ENCODE measurements at places on chromosomes 3 and 15. TPM values are rescaled to one million over a fixed set of nuclear protein-coding genes. Genes with fewer than 3 reads are reported as not detected.

- no peak overlapping the region for H3K27ac ChIP-seq
- H3K36me3 ChIP-seq: no peaks in the 10 kb centered on the region
- DNase-seq: no peak
- H3K4me3 ChIP-seq: no peak overlapping the region
- no peaks in the 10 kb centered on the region for H3K27me3 ChIP-seq
Observed at GRCh38 chr3:80261082-80261481, 493.3 kb upstream of the ROBO1 start.

FLNB gene
- total RNA-seq: 96.9 TPM

- DNase-seq: no peak
- H3K4me3 ChIP-seq: peak overlapping the region; percentile 69
- no peaks in the 10 kb centered on the region for H3K27me3 ChIP-seq
- peaks cover 21% of the 10 kb centered on the region for H3K4me1 ChIP-seq
- H3K36me3 ChIP-seq: no peaks in the 10 kb centered on the region
Observed at GRCh38 chr15:94844538-94845389, 613.4 kb downstream of the MCTP2 start.

- H3K4me1 ChIP-seq: peaks cover 39% of the 10 kb centered on the region
- no peaks in the 10 kb centered on the region for H3K36me3 ChIP-seq
- no peak overlapping the region for H3K4me3 ChIP-seq
- H3K27me3 ChIP-seq: no peaks in the 10 kb centered on the region
Observed at GRCh38 chr3:178850450-178851190, 221.0 kb downstream of the ZMAT3 start.

DNA sequence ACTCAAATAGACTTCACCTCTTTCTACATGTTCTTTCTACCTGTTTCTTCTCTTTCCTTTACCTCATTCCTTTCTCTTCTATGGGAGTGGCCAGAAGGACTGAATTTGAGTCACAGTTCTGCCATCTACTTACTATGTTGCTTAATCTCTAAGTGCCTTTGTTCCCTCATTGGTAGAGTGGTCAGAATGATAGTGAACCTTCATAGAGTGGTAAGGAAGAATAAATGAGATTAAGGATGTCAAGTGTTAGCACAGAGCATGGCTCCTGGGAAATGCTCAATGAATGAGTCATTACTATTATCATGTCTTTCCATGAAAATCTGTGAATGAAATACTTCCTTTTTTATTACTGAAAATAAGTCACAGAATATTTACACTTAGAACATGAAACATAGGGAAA, 17.5 kb downstream of the TMEM207 start:
- H3K27me3 ChIP-seq: no peaks in the 10 kb centered on the region
- H3K27ac ChIP-seq: no peak overlapping the region
- no peak overlapping the region for H3K4me3 ChIP-seq
- no peaks in the 10 kb centered on the region for H3K36me3 ChIP-seq

GRCh38 chr3:48990636-48991469, 812 bp downstream of the P4HTM start:
- peaks cover 6% of the 10 kb centered on the region for H3K36me3 ChIP-seq
- no peaks in the 10 kb centered on the region for H3K27me3 ChIP-seq
- peak overlapping the region; percentile 93 for H3K27ac ChIP-seq

TIMP4 gene
- 73.9 TPM for total RNA-seq

GRCh38 chr3:183951459-183951858, 66.2 kb downstream of the ABCC5 start:
- no peaks in the 10 kb centered on the region for H3K27me3 ChIP-seq
- no peak overlapping the region for H3K27ac ChIP-seq

FBXL2 gene
- total RNA-seq: 24.6 TPM

DNA sequence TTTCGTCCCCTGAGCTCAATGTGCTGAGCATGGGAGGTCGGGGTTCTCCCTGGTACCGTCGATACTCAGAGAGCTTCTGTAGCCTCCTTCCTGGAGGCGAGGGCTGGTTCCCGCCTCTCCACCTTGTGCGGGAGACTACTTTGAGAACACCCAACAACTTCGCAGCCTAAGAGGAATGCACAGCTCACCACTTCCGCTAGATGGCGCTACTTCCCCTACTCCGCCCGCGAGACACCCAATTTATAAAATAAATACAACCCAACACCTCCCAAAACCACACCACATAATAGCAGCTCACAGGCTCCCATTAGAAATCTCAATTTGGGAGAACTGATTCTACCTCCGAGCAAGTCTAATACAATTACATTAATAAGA, 1.2 kb downstream of the RGMA start:
- peak overlapping the region; percentile 84 for H3K4me3 ChIP-seq
- no peaks in the 10 kb centered on the region for H3K4me1 ChIP-seq
- no peak for DNase-seq
- H3K27me3 ChIP-seq: no peaks in the 10 kb centered on the region

GRCh38 chr3:6785726-6786125, 75.2 kb upstream of the GRM7 start:
- no peak for DNase-seq
- no peak overlapping the region for H3K27ac ChIP-seq
- H3K36me3 ChIP-seq: no peaks in the 10 kb centered on the region
- H3K4me1 ChIP-seq: no peaks in the 10 kb centered on the region

DNA sequence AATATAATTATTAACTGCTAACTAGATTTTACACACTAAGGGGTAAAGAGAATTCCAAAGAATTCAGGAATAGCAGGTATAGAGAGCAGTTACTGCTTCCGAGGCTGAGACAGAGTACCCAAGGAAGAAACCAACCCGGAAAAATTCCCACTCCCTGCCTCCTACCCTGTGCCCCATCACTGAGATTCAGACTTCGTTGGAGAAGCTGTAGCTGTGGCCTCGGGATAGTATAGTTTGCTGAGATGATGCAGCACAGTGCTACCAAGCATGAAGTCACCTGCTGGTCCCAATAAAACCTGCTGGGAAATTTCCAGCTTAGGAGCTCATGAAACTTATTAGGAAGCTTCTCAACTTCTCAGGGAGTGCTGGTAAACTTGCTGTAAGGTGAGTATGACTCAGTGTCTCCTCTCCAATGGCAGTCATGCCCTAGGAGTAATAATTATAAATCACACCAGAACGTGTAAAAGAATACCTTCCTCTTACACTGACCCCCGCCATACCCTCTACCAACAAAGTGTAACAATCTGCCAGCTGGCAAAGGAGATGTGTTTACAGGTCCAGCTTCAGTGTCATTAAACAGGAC, 215.2 kb upstream of the ROBO2 start:
- H3K4me3 ChIP-seq: no peak overlapping the region
- no peaks in the 10 kb centered on the region for H3K36me3 ChIP-seq
- H3K27ac ChIP-seq: no peak overlapping the region
- no peak for DNase-seq
- H3K4me1 ChIP-seq: no peaks in the 10 kb centered on the region

DNA sequence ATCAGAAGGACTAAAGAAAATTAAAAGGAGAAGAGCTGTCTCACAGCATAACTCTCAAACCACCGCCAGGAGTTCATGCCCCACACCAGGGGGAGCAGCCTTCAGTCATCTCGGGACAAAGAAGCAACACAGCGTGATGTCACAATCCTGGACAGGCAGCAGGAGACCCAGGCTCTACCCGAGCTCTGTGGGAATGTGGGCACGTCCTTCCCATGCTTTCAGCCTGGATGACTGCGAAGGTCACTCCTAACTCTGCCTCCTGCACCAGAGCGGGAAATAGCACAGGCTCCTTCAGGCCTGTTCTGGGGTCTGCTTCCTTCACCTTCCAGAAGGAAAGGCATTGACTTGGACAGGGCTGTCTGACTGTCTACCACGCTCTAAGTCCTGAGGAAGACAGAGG, 31.3 kb downstream of the NOX5 start:
- no peak overlapping the region for H3K27ac ChIP-seq
- H3K4me3 ChIP-seq: no peak overlapping the region
- H3K27me3 ChIP-seq: no peaks in the 10 kb centered on the region
- DNase-seq: no peak
- H3K4me1 ChIP-seq: no peaks in the 10 kb centered on the region
- no peaks in the 10 kb centered on the region for H3K36me3 ChIP-seq

DNA sequence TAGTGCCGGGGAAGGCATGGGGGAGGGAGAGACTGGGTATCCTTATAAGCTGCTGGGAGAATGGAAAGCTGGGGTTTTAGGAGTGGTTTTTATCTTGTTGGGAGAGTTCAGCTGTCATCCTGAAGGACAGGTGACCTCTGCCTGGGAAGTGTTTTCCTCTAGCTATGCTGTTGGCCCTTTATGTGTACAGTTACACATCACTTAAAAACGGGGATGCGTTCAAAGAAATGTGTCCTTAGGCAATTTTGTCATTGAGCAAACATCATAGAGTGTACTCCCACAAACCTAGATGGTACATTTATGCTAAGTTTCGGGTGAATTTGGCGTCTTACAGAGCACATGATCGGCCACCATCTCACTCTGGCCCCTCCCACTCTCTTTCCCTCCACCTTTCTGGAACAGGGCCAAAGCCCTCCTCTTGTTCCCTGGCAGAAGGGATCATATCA, 164.3 kb upstream of the NUDT16 start:
- no peak for DNase-seq
- H3K4me1 ChIP-seq: peaks cover 21% of the 10 kb centered on the region
- H3K4me3 ChIP-seq: no peak overlapping the region
- no peaks in the 10 kb centered on the region for H3K36me3 ChIP-seq
- peak overlapping the region; percentile 37 for H3K27ac ChIP-seq
- H3K27me3 ChIP-seq: no peaks in the 10 kb centered on the region

OR5K4 gene
- not detected for total RNA-seq

- H3K36me3 ChIP-seq: no peaks in the 10 kb centered on the region
- DNase-seq: no peak
- no peak overlapping the region for H3K4me3 ChIP-seq
- H3K27ac ChIP-seq: no peak overlapping the region
- H3K4me1 ChIP-seq: no peaks in the 10 kb centered on the region
Observed at GRCh38 chr3:71486831-71487230, 96.7 kb downstream of the FOXP1 start.

DNA sequence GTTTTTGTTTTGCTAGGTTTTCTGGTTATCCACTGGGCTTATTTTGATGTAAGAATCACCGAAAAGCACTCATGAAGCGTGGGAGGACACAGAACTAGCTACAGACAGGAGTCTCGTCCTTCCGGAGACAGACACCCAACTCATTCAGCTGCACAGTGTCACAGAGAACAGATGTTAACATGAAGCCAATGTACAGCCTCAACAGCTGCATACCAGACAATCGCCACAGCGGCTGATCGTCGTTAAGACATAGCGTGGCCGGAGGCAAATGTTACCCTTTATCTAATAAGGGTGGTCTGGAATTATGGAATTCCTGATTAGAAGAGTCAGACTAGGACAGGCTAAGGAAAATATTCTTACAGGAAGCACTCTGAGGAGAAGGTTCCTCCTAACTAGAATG, 1.1 kb upstream of the PYGO1 start:
- no peaks in the 10 kb centered on the region for H3K36me3 ChIP-seq
- no peak overlapping the region for H3K4me3 ChIP-seq
- no peak overlapping the region for H3K27ac ChIP-seq

- H3K4me1 ChIP-seq: no peaks in the 10 kb centered on the region
- no peak overlapping the region for H3K4me3 ChIP-seq
- no peaks in the 10 kb centered on the region for H3K27me3 ChIP-seq
Observed at GRCh38 chr15:40192942-40193341, 32.1 kb downstream of the BUB1B start.

LRRN1 gene
- total RNA-seq: 7.7 TPM

- DNase-seq: no peak
- peak overlapping the region; percentile 78 for H3K27ac ChIP-seq
- H3K36me3 ChIP-seq: no peaks in the 10 kb centered on the region
- no peaks in the 10 kb centered on the region for H3K27me3 ChIP-seq
- H3K4me1 ChIP-seq: peaks cover 82% of the 10 kb centered on the region
- peak overlapping the region; percentile 22 for H3K4me3 ChIP-seq
Observed at GRCh38 chr15:85580879-85581278, 200.5 kb downstream of the AKAP13 start.

- no peak overlapping the region for H3K4me3 ChIP-seq
- no peaks in the 10 kb centered on the region for H3K36me3 ChIP-seq
- no peak for DNase-seq
- no peak overlapping the region for H3K27ac ChIP-seq
- H3K4me1 ChIP-seq: no peaks in the 10 kb centered on the region
Observed at GRCh38 chr15:60835974-60836373, 357.0 kb upstream of the ICE2 start.

DNA sequence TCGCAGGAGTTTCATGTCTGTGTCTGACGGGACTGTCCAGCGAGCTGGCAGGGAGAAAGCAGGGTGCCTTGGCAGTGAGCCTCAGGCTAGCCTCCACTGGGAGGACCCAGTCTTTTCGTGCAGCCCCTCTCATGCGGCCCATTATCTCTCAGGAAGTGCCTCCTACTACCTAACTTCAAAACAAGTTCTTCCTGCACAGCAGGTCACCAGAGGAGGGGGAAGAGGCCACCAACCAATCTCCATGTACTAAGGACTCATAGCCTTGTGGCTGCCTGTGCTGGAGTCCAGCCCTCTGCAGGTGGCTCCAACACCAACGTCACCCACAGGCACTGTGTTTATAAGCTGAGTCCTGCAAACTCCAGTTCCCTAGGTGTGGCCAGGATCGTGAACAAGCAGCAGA, 4.8 kb downstream of the VIPR1 start:
- H3K36me3 ChIP-seq: no peaks in the 10 kb centered on the region
- H3K27me3 ChIP-seq: no peaks in the 10 kb centered on the region
- no peak for DNase-seq
- H3K4me1 ChIP-seq: peaks cover under 1% of the 10 kb centered on the region
- H3K4me3 ChIP-seq: no peak overlapping the region

SPINK8 gene
- total RNA-seq: not detected

CAPN3 gene
- total RNA-seq: 37.0 TPM

- H3K27ac ChIP-seq: peak overlapping the region; percentile 70
- no peak overlapping the region for H3K4me3 ChIP-seq
- H3K4me1 ChIP-seq: peaks cover 43% of the 10 kb centered on the region
- H3K36me3 ChIP-seq: no peaks in the 10 kb centered on the region
- no peaks in the 10 kb centered on the region for H3K27me3 ChIP-seq
Observed at GRCh38 chr3:183287301-183287971, 34.4 kb downstream of the B3GNT5 start.

DNA sequence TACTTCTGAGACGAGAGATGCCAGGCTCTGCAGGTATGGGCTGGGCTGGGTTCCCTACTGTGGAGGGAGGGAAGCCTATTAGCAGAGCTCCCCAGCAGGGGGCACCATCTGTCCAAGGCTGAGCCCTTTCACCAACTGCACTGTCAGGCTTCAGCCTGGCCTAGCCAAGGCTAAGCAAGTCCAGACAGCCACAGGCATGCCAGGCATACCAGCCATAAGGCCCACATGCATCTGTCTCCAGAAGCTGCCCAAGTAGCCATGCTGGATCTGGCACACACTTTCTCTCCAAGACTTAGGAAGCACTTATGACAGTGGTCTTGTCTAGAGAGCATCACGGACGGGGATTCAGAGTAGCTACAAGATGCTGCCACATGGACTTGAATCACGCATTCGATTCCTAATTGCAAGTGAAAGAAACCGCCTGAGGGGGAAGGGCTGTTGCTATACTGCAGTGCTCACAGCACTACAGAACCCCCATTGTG, 28.3 kb downstream of the RUVBL1 start:
- H3K4me1 ChIP-seq: no peaks in the 10 kb centered on the region
- H3K27me3 ChIP-seq: no peaks in the 10 kb centered on the region
- H3K4me3 ChIP-seq: no peak overlapping the region
- H3K27ac ChIP-seq: no peak overlapping the region
- DNase-seq: no peak
